Tibial nerve (tissue), 4 donors: ENCODE measurements at places on chromosomes 7 and 10.

DNA sequence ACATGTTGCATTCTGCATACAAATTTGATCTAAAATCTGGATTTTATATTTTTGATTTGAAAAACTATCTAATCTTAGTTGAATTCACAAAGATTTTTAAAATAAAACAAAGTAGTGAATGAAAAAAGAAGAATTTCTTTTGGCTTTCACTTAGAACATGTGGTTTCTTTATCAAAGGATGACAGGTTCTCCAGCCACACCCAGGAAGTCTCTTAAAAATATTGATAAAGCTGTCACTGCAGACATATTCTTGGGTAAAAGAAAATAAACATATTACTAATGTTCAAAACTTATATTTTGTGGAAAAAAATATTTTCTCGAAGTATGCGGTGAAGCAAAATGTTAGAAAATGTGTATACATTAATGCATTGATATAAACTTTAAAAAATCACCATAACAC lies 44.3 kb downstream of the ARL4A start:
- no peaks in the 10 kb centered on the region for H3K36me3 ChIP-seq
- H3K4me3 ChIP-seq = no peak overlapping the region
- H3K27ac ChIP-seq = no peak overlapping the region
- H3K4me1 ChIP-seq = no peaks in the 10 kb centered on the region

GRCh38 chr10:11655836-11656235 lies 44.4 kb upstream of the USP6NL start:
- no peaks in the 10 kb centered on the region for H3K4me1 ChIP-seq
- H3K27me3 ChIP-seq = no peaks in the 10 kb centered on the region
- no peak for DNase-seq

DNA sequence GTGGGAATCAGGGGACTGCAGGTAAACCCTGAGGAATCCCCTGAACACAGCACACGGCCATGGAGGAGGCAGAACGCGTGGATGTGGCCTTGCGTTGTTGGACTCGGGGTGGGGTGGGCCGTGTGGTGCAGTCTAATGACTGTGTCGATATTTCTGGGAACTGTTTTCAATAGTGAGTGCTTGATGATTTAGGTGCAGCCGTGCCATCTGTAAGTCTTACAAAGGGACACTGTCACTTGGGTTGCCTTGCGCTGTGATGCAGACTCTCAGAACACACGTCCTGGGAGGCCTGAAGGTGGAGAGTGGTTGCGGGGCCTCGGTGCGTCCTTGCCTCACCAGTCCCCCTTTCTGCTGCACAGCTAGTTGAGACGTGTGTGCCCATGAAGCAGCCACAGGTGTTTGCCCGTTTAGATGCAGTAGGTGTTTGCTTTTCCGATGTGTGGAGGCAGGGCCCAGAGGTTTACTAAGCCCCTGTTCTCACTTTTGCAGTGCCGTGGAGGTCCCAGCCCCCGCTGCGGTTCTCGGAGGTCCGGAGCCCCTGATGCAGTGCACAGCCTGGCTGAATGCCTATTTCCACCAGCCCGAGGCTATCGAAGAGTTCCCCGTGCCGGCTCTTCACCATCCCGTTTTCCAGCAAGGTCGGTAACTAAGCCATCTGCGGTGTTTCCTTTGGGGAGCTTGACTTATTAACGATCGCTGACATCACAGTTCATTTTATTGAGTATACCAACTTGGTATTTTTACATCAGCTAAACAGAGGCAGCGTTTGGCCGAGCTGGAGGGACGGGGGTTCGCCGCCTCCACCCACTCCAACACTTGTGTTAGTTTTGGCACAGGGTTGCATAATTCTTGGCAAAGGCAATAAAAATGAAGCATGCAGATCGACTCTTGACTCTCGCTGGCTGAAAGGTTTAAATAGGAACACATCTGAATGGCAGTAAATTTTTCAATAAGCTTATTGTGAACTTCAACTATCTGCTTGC lies 240.7 kb downstream of the MGMT start:
- peaks cover 25% of the 10 kb centered on the region for H3K36me3 ChIP-seq
- no peak for DNase-seq
- H3K4me1 ChIP-seq = peaks cover 14% of the 10 kb centered on the region

- H3K36me3 ChIP-seq = no peaks in the 10 kb centered on the region
- no peaks in the 10 kb centered on the region for H3K4me1 ChIP-seq
- no peak for DNase-seq
- H3K27ac ChIP-seq = no peak overlapping the region
- no peak overlapping the region for H3K4me3 ChIP-seq
Measured at GRCh38 chr10:30415593-30415992, 18.4 kb upstream of the MAP3K8 start.

GRCh38 chr7:101645951-101646350 lies 16.9 kb upstream of the MYL10 start:
- H3K27me3 ChIP-seq = no peaks in the 10 kb centered on the region
- H3K27ac ChIP-seq = no peak overlapping the region
- no peaks in the 10 kb centered on the region for H3K36me3 ChIP-seq
- no peaks in the 10 kb centered on the region for H3K4me1 ChIP-seq
- DNase-seq = no peak
- H3K4me3 ChIP-seq = no peak overlapping the region

- H3K4me1 ChIP-seq = no peaks in the 10 kb centered on the region
- H3K27ac ChIP-seq = no peak overlapping the region
- no peaks in the 10 kb centered on the region for H3K36me3 ChIP-seq
- DNase-seq = no peak
Measured at GRCh38 chr10:36425131-36425797, 700.1 kb upstream of the ANKRD30A start.

DNA sequence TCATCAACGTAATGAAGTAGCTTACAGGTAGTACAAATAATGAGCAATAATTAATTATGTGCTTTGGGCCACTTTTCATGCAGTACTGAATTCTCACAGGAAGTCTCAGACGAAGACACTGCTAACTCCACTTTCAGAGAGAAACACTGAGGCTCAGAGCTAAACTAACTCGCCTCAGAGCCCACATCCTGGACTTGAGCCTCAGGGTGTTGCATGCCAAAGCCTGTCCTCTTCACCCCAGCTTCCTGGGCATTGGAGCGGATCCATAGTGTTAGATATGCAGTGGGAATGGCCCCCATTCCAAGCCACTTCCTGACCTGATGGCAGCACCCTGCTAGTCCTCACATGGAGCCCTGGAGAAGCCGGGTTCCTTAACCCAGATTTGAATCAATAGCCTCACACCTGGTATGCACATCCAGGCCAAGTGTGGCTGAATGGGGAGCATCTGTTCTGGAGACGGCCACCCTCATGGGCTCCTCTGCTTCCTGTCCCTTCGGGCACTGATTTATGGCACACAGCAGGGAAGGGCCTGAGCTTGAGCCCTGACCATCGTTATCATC lies 265.1 kb upstream of the ZNF32 start:
- H3K27me3 ChIP-seq = no peaks in the 10 kb centered on the region
- no peak overlapping the region for H3K4me3 ChIP-seq
- no peaks in the 10 kb centered on the region for H3K36me3 ChIP-seq
- no peaks in the 10 kb centered on the region for H3K4me1 ChIP-seq
- no peak overlapping the region for H3K27ac ChIP-seq
- no peak for DNase-seq

- H3K36me3 ChIP-seq = no peaks in the 10 kb centered on the region
- H3K27me3 ChIP-seq = no peaks in the 10 kb centered on the region
- H3K27ac ChIP-seq = no peak overlapping the region
- peaks cover 8% of the 10 kb centered on the region for H3K4me1 ChIP-seq
- DNase-seq = no peak
Measured at GRCh38 chr7:106029451-106029850, 66.4 kb downstream of the CDHR3 start.

GRCh38 chr7:388023-388960 lies 98.3 kb downstream of the FOXL3 start:
- no peak overlapping the region for H3K27ac ChIP-seq
- H3K4me3 ChIP-seq = no peak overlapping the region
- H3K36me3 ChIP-seq = no peaks in the 10 kb centered on the region
- H3K27me3 ChIP-seq = no peaks in the 10 kb centered on the region
- DNase-seq = no peak
- H3K4me1 ChIP-seq = no peaks in the 10 kb centered on the region

GRCh38 chr7:128859232-128860157 lies 3.2 kb upstream of the ATP6V1F start:
- no peak overlapping the region for H3K27ac ChIP-seq
- no peaks in the 10 kb centered on the region for H3K27me3 ChIP-seq
- H3K36me3 ChIP-seq = peaks cover 17% of the 10 kb centered on the region

DNA sequence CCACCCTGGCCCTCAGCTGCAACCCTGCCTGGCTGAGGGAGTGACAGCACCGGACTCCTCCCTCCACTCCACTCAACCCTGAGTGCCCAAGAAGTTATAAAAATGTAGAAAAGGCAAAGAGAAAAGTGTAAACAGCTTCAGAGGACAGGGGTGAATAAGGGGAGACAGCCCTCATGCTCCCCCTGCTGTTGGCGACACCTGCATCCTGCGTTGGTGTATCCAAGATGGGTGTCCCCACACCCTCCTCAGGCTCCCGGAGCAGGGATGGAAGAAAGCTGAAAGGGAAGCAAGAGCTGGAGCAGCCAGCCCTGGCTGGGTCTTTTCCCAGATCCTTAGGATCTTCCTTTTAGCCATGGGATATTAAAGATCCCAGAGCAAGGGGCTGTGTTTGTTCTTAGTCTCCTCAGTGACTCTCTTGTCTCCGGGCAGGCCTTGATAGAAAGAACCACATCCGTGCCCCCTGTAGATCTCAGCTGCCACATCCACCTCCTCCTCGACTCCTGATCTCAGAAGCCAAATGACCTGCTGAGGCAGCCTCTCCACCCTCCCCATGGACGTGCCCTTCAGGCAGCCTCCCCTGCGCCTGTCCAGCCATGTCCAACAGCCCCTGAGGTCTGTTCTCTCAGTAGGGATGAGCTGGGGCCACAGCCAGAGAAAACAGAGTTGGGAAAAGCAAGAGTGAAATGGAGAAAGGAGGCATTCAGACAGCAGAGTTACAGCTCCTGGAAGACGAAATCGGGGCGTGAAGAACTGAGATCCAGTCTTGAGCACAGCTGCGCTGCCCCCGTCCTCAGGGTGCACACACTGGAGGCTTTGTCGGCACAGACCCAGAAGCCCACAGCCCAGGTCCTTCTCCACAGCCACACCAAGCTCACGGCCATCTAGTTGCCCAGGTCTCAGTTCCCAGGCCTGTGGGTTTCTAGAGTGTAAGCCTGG lies 6.8 kb downstream of the FAM131B start:
- no peak overlapping the region for H3K27ac ChIP-seq
- DNase-seq = no peak

DNA sequence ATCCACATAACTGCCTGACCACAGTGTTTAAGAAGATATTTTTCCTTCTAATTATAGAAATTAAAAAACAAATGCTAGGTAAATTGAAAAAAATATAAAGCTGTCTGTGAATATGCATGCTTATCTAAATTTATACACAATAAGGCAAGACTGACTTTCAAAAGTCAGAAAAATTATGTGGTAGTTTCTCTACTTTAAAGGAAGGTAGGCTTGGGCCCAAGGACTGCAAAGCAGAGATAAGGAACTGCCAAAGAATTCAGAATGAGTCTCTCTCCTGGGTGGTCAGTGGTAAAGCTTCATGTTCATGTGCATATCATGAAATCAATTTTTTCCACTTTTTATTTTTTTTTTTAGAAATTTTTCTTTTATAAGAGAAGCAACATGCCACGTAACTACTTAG lies 998.6 kb downstream of the REEP3 start:
- DNase-seq = no peak
- H3K27ac ChIP-seq = no peak overlapping the region
- no peaks in the 10 kb centered on the region for H3K4me1 ChIP-seq
- H3K36me3 ChIP-seq = no peaks in the 10 kb centered on the region
- H3K27me3 ChIP-seq = no peaks in the 10 kb centered on the region

DNA sequence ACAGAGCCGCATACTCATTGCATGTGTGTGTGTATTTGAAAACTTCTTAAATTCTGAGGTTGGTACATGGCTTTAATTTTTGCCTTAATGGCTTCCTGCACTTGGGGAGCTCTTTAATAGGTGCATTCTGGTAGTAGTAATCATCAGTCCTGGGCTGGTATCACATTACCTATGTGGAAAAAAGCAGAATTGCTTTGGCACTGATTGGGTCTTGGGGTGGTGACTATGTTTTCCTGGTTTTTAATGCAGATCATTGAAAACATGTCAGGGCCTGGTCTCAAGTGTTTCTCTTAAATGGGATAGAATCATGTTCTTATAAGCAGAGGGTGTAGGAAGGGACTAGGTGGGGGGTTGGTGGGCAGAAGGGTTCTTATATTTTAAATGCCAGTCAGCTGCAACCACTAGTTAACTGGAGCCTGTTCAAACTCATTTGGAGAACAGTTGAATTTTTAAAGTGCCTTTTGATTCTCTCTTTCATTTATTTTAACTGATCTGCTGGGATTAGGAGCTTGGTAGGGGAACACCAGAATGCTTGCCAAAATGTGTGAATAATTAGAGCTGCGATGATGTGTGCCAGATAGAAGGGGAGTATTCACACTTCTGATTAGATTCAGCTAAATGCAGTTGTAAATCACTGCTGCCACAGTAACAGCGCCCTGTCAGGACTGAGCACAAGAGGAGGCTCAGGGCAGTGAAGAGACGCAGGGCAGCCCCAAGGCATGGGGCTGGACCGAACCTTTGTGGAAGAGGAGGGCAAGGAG lies 633.5 kb upstream of the GALNT17 start:
- no peaks in the 10 kb centered on the region for H3K36me3 ChIP-seq
- H3K27me3 ChIP-seq = no peaks in the 10 kb centered on the region
- H3K4me3 ChIP-seq = no peak overlapping the region
- no peak for DNase-seq
- no peak overlapping the region for H3K27ac ChIP-seq

DNA sequence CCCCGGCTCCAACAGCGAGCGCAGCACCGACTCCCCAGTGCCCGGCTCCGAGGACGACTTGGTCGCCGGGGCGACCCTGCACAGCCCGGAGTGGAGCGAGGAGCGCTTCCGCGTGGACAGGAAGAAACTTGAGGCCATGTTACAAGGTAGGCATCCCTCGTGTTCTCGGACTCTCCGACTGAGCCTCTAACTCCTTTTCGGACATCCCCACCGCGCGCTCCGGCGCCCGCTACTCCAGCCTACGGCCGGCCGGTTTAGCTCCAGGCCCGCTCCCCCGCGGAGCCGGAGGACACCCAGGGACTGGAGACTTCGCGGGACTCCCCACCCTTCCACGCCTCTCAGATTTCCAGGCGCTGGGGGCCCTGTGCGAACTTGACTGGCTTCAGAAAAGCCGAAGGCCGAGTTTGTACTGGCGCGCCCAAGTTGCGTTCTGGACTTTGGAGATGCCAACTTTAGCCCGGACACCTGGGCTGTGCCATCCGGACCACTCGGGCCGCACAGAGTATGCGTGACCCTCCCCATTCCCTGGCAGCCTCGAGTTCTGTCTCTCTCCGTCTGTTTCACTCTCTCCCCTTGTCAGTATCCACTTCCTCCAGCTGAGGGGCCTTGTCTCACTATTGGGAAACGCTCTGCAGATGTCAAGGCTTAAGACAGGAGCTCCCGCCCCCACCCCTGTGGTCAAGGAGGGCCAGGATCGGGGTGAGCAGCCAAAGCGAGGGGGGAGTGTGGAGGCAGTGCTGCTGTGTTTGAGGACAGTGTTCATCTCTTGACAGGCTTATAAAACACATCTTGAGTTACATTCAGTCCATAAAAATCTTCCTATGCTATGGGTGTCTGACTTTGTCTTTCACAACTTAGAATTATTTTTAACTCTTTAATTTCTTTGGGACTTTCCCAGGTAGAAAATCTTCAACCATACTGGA lies 777 bp downstream of the BICC1 start:
- H3K27ac ChIP-seq = peak overlapping the region; percentile 66
- H3K36me3 ChIP-seq = no peaks in the 10 kb centered on the region
- peak; percentile 60 for DNase-seq
